ENCODE measurements at places on chromosomes 13 and 19.
A peak's percentile ranks its signal among the peaks of the same experiment; 100 is the strongest.

DNA sequence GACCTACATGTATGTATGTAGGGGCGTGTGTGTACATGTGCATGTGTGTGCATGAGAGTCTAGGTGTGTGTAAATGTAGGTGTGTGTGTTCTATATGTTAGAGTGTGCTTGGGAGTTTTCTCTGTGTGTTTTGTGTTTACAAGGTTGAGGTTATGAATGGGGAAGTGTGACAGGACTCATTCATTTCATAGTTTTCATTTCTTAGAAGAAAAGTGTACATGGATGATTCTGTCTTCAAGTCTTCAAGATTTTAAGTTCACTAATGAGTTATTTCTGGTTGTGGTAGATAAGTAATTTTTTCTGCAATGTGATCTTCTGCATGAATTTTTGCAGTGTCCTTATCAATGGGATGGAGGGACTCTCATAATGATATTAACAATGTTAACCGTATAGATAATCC is 118.2 kb upstream of the SLC10A2 start:
- DNase-seq, result no peak

DNA sequence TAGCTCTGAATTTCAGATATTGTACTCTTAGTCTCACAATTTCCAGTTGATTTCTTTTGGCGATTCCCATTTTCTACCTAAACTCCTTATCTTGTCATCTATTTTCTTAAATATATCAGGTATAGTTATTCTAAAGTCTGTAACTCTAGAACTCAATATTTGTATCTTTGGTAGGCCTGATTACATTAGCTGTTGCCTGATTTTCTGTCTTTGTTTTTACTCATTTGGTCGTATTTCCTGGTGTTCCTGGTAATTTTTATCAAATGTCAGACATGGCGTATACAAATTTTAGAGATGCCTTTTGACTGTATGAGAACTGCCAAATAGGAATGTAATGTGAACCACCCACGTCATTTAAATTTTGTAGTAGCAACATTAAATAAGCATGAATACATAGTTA is 266.7 kb downstream of the ZNF536 start:
- DNase-seq, result no peak

GRCh38 chr19:4689403-4689802 is 19.3 kb upstream of the MYDGF start:
- no peak for DNase-seq

- no peak for DNase-seq
Observed at GRCh38 chr19:56637976-56638555, 4.9 kb upstream of the SMIM17 start.

DNA sequence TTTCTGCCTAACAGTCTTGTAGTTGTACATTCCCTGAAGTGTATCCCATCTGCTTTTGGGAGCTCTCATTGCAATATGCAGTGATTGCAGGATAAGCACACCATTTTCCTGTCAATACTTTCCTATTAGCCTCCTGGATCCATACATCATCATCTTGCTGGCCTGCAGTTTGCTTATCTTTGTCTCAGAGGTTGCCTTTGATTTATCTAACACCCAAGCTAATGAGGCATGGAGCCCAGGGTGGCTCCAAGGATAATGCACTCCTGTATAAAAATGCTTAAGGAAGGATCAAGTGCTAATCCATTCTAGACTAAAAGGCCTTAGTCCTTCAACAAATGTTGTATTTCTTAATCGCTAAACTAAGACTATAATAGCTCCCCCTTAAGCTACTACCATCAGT is 161.6 kb upstream of the OBI1 start:
- no peak for DNase-seq

- no peak for DNase-seq
Observed at GRCh38 chr19:19835560-19836038, 14.0 kb upstream of the ZNF506 start.

DNA sequence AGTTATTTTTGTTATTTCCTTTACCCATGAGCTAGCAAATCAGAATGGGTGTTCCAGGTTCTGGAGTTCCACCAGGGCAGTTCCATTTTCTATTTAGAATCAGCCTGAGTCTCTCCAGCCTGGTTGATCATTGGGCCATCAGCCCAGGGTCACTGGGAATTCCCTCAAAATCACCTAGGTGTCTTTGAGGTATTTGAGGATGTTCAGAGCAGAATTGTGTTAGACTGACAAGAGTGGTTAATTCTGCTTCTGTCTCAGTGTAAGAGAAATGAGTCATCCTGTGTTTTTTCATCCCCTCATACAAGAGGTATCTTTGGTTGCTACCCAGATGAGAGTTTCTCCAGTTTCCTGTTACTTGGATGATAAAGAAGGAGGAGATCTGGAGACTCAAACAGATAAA is 11.7 kb downstream of the ZNF66 start:
- DNase-seq, result no peak

DNA sequence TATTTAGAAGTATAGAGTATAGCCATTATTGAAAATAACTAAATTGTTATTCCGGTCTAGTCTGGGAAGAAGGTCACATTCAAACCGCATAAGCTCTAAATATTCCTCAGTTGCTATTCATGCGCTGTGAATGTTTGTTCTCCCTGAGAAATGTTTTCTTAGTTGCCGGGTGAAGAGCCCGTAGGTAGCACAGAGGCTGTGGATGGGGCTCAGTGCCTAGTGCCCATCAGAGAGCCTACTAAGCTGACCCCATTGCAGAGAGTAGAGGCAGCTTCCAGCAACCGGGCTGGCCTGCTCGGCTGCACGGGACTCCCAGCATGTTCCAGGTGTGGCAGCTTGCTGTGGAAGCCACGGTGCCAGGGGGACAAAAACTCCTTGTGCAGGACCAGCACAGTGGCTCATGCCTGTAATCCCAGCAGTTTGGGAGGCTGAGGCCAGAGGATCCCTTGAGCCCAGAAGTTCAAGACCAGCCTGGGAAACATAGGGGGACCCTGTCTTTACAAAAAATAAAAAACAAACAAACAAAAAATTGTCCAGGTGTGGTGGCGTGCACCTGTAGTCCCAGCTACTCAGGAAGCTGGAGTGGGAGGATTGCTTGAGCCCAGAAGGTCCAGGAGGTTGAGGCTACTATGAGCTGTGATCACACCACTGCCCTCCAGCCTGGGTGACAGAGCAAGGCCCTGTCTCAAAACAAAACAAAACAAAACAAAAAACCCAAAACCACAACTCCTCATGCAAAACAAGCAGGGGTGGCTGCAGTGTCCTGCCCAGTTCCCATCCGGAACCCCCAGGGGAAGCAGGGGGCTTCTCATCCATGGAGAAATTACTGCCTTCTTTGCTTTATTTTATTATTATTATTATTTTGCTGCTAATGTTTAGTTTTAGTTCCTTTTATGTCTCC is 82.5 kb downstream of the KCTD15 start:
- no peak for DNase-seq

DNA sequence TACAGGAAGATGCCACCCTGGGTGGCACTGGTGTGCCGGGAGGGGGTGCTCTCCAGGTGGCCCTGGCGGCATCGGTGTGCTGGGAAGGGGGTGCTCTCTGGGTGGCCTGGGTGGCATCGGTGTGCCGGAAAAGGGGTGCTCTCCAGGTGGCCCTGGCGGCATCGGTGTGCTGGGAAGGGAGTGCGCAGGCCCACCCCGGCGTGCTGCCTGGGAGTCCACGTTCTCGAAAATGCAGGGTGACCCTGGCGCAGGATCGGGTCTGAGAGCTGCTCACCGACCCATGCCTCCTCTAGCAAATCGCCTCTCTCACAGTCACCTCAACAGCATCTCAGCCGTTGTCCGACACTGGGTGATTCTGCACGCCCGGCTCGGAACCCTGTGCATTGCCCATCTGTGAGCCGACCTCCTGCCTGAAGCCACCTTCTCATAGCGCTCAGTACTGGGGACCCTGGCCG is 36.4 kb downstream of the RASA3 start:
- DNase-seq, result no peak

DNA sequence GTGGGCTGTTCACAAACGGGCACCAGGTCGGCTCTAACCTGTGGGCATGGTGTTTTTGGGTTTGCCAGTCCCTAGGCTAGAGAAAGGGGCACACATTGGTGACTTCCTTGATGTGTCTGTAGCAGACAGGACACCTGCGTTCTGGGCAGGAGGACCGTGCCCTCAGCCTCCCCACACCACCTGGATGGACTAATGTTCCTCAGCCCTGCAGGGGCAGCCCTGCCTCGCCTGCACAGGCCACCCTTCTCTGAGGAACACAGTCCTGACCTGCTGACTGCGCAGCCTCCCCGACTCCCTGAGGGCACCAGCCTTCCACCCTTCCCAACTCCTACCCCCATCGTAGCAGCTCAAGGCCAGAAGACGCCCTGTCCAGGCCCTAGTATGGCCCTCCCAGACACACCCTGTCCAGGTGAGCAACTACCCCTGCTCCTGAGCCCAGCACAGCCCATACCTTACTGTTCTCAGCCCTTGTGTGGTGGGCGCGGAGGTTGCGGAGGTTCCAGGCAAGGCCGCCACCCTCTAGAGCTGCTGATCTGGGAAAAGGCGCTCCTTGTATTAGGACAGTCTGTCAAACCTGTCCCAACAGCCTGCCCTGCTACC is 55.7 kb downstream of the GGACT start:
- DNase-seq, result no peak

DNA sequence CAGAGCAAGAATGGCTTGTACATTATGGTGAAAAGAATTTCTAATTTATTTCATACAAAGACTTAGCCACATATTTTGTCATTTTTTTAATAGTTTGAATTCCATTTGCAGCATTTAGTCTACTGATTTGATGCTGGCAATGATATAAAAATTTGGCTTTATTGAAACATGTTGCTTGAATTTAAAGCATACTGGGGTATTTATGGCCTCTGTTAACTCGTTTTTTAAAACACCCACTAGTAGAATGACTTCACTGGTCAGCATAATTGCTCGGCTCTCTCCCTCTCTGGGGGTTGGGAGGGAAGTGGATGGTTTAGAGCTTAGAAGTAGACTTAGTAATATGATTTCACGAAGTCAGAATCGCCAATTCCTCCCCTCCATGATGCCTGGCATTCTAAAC is 354.9 kb upstream of the HTR2A start:
- no peak for DNase-seq

- no peak for DNase-seq
Observed at GRCh38 chr13:21837841-21838551, 167.1 kb downstream of the FGF9 start.

DNA sequence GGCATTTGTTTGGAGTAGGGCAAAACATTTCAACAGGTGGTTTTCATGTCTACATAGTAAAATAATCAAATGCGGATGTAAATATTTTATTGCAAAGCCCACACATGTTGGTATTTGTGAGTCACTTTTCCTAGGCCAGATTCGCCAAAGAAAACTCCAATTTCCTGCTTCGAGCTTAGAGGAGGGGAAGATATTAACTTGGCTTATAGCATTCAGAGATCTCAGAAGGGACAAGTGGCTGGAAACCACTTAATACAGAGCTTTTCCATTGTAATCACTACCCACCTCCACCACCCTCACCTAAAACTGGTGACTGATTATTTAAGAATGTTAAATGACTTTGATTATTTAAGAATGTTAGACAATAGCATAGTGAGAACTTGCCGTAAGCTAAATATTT is 530.6 kb upstream of the SPRY2 start:
- no peak for DNase-seq

DNA sequence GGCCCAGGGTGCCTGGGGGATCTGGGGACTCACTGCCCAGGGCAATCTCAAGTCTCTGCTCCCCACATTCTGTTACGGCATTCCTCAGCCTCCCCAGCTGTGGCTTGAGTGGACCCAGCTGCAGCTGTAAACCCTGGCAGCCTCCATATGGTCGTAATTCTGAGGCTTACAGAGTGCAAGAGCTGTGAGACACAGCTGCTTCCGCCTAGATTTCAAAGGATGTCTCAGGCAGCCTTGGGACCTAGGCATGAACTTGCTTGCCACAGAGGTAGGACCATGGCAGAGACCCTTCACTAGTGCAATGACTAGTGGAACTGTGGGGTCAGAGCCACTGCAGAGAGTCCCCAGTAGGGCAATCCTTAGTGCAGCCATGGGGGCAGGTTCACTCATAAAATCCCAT is 297.5 kb downstream of the ENOX1 start:
- DNase-seq, result no peak

- no peak for DNase-seq
Observed at GRCh38 chr13:114203536-114203935, 24.5 kb downstream of the CFAP97D2 start.

GRCh38 chr13:67971291-67971690 is 741.2 kb upstream of the PCDH9 start:
- DNase-seq, result no peak

DNA sequence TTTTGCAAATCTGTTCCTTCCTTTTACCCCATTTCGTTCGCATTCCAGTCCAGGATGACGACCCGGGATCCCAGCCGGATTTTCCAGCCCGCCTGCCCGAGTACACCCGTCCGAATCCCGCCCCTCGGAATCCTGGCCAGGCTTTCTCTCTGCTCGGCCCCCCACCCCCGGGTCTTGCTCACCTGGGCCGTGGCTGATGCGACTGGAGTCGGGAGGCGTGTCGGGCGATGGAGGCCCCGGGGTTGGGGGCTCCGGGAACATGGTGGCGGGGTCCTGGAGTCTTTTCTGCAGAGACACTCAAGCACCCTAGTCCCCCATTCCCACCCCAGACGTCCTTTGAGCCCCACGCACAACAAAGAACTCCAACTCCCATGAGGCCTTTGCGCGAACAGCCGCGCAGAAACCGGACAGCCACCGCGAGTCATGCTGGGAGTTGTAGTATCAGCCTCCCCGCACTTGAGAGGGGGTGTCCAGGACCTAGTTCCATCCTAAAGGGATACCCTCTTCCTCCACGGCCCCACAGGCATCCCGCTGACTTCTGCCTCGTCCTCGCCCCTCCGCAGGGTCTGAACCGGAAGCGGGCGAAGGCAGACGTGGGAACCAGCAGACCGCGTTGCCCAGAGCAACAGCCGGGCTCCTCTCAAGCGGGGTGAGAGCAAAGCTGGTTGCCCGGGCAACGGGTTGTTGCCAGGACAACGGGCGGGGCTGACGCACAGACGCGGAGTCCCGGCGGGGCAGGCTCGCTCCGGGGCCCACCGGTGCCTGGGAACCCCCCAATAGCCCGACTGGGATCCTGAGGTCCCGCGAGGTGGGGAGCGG is 1.1 kb downstream of the SYT5 start:
- DNase-seq, result peak; percentile 93

DNA sequence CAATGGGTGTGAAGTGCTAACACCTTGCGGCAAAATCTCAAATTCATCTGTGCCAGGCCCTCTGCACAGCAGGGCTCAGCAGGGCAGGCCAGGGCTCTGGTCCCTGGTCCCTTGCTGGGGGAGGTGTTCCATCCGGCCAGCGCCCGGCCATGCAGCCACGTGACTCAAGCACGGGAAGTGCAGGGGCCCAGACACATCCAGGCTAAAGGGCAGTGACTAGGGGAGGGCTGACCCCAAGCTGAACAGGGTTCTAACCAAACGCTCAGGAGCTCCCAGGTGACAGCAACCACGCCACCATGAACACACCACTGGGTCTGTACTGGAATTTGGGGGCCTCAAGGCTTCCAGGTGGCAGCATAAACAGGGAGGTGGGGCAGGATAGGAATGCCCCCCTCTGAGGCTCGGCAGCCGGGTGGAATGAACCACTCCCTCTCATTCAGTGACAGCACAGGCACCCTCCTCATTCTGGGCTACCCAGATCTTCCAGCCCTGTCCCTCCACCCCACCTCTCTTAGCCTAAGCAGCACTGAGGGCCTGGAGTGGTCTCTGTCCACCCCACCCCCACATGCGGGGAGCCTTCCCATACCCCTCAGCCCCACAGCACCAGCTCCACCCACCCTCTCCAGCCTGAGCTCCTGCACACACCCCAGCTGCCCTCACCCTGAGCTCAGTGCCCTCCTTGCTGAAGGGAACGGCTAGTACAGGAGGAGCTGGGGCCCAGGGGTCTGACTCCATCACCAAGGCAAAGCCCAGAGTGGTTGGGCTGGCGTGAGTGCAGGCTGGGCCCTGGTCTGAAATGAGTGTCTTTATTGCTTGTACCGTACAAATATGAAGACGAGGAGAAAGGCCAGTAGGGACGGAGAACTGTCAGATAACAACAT is 5.3 kb upstream of the CCNP start:
- no peak for DNase-seq

Measured in activated CD8-positive, alpha-beta memory T cell treated with anti-CD3 and anti-CD28 coated beads, Interleukin-2, amount 50 U/mL, for 4 hours (primary cell).